Upper lobe of right lung (tissue), 1 donor: ENCODE measurements at places on chromosomes 5 and 9. TPM values are rescaled to one million over a fixed set of nuclear protein-coding genes. Genes with fewer than 3 reads are reported as not detected.

Gene CDC25C
- 0.29 TPM for total RNA-seq

- H3K27ac ChIP-seq = peak overlapping the region; percentile 39
- no peak for DNase-seq
These were observed 57.8 kb upstream of the ANXA1 start for GRCh38 chr9:73093740-73094379.

DNA sequence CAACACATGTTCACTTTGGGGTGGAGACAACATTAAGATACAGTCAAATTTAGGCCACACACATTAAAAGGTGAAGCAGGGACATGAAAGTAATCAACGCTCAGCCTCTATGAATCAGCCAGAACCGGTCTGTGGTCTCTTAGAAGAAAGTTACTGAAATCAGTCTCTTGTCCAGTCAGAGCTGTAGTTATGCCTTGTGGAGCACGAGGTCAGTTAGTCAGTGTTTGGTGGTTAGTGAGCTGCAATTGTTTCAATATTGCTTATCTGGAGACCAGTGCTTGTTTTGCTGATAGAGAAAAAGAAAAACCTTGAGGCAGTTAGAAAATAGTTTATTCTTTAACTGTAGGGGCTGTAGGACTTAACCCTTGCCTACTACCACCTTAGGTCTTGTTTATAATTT is 157.8 kb upstream of the RASEF start:
- H3K36me3 ChIP-seq = no peaks in the 10 kb centered on the region
- H3K4me1 ChIP-seq = peaks cover 6% of the 10 kb centered on the region
- no peak overlapping the region for H3K4me3 ChIP-seq
- H3K27me3 ChIP-seq = no peaks in the 10 kb centered on the region
- no peak for DNase-seq
- no peak overlapping the region for H3K27ac ChIP-seq

DNA sequence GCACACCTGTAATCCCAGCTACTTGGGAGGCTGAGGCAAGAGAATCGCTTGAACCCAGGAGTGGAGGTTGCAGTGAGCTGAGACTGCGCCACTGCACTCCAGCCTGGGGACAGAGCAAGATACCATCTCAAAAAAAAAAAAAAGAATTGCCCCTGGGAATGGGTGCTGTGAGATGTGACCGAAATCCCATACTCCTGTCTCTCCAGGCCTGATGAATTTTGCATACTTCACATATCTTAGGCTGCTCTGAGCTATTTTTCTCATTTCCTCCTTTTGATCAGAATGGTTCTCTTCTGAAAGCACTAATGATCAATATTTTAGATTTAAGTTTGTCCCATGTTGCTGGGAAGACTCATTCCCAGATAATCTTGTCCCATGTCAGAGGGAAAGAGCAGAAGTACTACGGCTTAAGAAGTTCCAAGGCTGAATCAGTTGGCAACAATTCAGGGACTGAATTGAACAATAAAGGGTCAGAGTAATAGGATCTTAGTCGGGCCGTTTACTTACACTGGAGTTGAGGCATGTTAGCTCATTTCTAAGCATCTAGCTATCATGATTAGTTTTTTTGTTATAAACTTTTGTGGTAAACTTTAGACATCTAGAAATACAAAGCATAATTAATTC is 44.2 kb upstream of the TENT2 start:
- H3K36me3 ChIP-seq = no peaks in the 10 kb centered on the region
- no peak overlapping the region for H3K4me3 ChIP-seq
- H3K4me1 ChIP-seq = no peaks in the 10 kb centered on the region
- DNase-seq = no peak

DNA sequence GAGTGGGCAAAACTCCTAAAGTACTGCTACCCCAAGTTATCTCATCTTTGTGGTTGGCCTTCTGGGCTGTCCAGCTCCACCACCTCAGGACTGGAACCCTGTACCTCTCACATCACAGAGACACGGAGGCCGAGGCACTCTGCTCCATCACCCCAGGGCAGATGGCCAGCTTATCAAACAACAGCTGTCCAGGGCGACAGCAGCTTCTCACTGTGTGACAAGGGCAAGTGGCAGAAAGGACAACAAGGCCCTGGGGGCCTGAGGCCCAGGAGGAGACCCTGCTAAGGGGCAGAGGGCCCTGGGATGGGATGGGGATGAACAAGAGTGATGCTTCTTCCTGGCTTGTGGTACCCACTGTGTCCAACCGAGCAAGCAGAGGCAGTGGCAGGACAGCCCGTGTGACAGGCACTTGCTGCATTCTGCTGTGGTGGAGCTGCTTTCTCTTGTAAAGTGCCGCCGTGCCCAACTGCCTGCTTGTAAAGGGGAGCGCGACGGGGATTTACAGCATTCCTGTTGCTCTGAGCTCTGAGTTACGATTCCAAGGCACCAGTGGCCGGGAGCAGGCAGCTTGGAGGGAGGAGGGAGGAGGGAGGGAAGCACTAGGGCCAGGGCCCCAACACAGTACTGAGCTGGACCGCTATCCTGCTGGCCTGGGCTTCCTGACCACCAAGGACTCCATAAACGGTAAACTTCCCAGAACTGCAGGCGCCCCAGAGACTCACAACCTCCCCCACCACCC is 71.2 kb downstream of the SHB start:
- no peak overlapping the region for H3K4me3 ChIP-seq
- no peaks in the 10 kb centered on the region for H3K27me3 ChIP-seq
- H3K4me1 ChIP-seq = peaks cover 63% of the 10 kb centered on the region
- no peaks in the 10 kb centered on the region for H3K36me3 ChIP-seq
- DNase-seq = no peak

Gene TPM2
- 161 TPM for total RNA-seq

Gene LRRC19
- 0.64 TPM for total RNA-seq

Gene TGFBI
- 96.7 TPM for total RNA-seq

- no peaks in the 10 kb centered on the region for H3K27me3 ChIP-seq
- no peak overlapping the region for H3K27ac ChIP-seq
- no peaks in the 10 kb centered on the region for H3K36me3 ChIP-seq
- DNase-seq = no peak
- no peaks in the 10 kb centered on the region for H3K4me1 ChIP-seq
- no peak overlapping the region for H3K4me3 ChIP-seq
These were observed 28.2 kb downstream of the ITGA2 start for GRCh38 chr5:53017383-53017782.

DNA sequence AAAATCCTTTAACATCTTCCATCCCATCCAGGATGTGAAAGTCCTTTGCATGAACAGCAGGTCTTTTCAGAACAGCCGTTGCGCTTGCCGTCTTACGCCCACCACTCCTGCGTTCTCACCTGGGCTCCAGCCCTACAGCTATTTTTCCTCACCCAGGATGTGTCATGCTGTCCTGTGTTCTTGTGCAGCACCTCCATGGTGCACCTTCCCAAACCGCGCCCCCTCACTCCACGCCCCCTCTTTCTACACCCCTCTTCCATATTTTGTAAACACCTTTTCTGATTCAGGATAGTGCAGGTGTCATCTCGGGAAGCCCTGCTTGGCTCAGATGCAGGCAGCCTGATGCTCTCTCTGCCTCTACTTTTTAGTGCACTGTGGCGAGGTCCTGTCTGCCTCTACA is 18.4 kb downstream of the CAMK4 start:
- no peak for DNase-seq
- no peak overlapping the region for H3K4me3 ChIP-seq
- no peak overlapping the region for H3K27ac ChIP-seq
- H3K4me1 ChIP-seq = no peaks in the 10 kb centered on the region
- no peaks in the 10 kb centered on the region for H3K27me3 ChIP-seq

DNA sequence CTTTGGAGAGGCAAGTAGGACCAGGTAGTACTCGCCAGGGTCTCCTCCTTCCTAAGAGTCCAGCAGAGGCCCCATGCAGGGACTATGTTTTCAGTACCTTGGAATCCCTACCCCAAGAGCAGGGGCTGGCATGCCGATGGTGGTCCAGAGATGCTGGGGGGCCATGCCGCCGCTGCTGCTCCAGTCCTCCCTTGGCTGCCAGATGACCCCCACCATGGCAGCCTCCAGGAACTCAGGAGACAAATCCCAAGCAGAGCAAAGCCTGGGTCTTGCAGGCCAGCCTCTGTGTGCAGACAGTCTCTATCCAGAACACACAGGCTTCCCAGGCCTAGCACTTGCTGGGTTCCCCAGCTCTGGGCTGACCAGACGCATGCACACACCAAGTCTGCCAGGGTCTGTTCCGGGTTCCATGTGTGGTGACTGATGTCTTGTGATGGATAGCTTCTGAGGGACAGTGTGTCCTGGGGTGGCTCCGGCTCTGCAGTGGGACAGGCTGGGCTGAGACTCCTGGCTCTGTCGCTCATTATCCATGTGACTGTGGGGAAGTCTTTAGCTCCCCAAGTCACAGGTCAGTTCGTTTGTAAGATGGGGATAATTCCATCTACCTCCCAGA is 127.3 kb downstream of the CRB2 start:
- H3K27ac ChIP-seq = no peak overlapping the region
- no peaks in the 10 kb centered on the region for H3K36me3 ChIP-seq
- H3K27me3 ChIP-seq = no peaks in the 10 kb centered on the region
- H3K4me3 ChIP-seq = no peak overlapping the region
- no peaks in the 10 kb centered on the region for H3K4me1 ChIP-seq
